ENCODE measurements at places on chromosomes 6 and 20.
A peak's percentile ranks its signal among the peaks of the same experiment; 100 is the strongest.

- DNase-seq, result no peak
These were observed 205.4 kb upstream of the PCSK2 start for GRCh38 chr20:17021481-17021880.

DNA sequence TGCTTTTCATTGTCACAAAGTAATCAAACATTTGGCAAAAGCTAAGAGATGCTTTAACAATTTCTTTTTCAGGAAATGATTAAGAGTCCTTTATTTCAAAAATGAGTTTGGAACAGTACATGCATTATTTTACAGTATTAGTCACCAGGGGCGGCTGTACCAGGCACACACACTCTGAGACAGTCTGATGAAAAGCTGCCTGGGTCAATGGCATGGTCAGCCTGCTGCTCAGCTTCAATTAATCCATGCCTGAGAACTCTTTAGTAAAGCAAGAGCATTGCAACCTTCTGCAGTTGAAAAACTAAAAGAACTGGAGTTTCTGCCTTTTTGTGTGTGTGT lies 105.5 kb downstream of the TULP4 start:
- DNase-seq, result no peak

- no peak for DNase-seq
These were observed 252.7 kb downstream of the TAF4 start for GRCh38 chr20:61812845-61813485.

GRCh38 chr20:31608251-31608945 lies 3.3 kb downstream of the ID1 start:
- DNase-seq, result peak; percentile 77

DNA sequence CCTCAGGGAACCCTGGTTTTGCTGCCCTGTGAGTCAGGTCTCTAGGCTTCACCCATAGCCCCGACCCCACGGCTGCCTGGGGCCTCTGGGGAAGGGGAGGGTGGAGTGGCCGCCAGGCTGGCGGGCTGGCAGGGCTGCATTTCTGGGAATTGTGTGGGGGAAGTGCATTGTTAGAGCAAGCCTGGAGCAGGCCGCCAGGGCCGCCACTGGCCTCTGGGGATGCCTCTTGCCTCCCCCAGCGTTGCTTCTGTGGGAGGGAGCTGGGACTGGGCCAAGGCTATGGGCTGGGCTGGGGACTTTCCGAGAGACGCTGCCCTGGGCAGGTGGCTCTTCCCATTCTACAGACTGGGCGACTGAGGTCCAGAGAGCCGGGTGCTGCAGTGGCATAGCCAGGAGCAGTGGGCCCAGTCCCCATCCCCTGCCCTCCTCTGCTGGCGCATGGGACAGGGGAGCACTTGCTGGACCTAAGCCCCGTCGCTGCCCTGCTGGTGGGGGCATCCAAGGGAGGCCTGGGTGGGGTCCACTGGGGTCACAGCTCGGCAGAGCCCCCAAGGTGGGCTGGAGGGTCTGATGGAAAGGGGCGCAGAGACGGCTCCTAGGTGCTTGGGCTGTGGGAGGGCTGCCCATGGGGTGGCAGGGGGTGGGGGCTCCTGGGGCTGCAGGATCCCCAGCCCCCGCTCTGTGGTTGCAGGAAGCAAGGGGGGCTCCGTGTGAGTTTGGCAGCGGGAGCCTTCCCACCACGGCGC lies 6.6 kb upstream of the SOX18 start:
- no peak for DNase-seq

- DNase-seq, result no peak
These were observed 41.4 kb downstream of the PKIB start for GRCh38 chr6:122651604-122652003.

- DNase-seq, result no peak
These were observed 18.1 kb downstream of the PPP1R3G start for GRCh38 chr6:5103250-5103649.

- DNase-seq, result no peak
These were observed 73.8 kb upstream of the ISM1 start for GRCh38 chr20:13147071-13147963.

GRCh38 chr20:56409521-56409920 lies 2.5 kb upstream of the CASS4 start:
- no peak for DNase-seq

GRCh38 chr6:47168180-47168579 lies 126.0 kb upstream of the ADGRF1 start:
- DNase-seq, result peak; percentile 2

DNA sequence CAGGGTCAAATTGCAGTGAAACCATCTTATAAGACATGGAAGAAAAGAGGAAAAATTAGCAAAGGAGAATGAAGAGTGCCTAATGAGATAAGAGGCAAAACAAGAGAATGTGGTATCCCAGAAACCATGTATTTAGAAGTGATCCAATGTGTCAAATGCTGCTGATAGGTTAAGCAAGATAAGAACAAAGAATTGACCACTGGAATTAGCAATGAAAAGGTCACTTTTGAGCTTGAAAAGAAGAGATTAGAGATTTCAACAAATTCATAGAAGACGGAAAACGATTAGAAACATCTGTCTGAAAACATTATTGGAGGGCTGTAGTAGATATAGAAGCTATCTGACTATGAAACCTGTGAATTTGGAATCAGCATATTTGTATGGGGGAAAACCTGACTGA lies 112.2 kb downstream of the AHI1 start:
- DNase-seq, result no peak

DNA sequence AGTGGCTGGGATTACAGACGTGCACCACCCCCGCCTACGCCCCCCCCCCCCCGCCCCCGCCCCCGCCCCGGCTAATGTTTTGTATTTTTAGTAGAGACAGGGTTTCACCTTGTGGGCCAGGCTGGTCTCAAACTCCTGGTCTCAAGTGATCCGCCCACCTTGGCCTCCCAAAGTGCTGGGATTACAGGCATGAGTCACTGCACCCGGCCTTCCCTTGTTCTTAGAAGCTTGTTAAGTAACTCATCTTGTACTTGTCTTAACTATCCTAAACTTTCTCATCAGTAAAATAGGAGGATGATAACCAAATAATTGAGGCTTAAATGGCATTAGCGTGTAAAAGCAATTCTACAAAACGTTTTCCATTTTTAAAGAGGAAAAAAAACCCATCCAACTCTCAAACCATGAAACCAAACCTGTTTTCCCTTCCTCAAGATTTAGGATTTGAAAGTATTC lies 4.2 kb downstream of the CDYL start:
- DNase-seq, result no peak

GRCh38 chr6:22024973-22025467 lies 271.8 kb downstream of the PRL start:
- no peak for DNase-seq

DNA sequence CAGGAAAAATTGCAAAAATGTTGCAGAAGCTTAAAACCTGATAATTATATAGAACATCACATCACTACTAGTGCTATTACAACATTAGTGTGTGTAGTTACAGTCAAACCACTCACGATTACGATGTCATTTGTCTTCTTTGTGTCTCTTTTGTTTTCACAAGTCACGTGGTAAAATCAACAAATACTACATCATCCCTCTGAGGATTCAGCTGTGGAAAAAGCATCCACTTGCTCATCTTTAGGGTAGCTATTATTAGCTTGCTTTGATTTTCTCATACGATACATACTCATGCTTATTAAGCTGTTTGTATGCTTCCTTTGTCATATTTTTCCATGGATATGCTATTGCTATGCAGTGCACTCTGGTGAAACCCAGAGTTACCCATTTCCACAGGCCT lies 22.2 kb upstream of the ATXN1 start:
- DNase-seq, result no peak
